ENCODE measurements at places on chromosomes 3 and 15.

GRCh38 chr15:86839502-86839901 is 759.8 kb downstream of the AGBL1 start:
- no peak for DNase-seq

DNA sequence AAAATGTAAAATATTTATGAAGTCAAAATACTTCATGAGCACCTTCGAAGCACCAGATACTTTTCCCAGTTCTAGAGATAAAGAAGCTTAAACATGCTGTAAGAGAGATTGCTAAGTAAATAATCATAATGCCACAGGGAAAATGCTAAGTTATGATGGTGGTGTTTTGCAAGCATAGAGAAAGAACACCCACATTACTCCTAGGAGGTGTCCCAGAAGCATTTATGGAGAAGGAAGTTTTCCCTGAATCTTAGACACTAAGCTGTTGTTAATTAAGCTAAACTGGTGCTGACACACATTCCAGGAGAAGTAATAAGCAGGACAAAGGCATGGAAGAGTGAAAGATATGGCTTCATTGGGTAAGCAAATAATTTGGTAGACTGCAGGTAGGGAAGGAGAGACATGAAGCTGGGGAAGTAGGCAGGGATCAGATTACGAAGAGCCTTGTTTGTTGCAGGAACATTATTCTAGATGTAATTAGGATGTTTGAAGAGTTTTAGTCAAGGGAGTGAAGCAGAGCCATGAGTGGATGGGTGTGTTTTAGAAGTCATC is 40.4 kb upstream of the CHMP2B start:
- no peak for DNase-seq

DNA sequence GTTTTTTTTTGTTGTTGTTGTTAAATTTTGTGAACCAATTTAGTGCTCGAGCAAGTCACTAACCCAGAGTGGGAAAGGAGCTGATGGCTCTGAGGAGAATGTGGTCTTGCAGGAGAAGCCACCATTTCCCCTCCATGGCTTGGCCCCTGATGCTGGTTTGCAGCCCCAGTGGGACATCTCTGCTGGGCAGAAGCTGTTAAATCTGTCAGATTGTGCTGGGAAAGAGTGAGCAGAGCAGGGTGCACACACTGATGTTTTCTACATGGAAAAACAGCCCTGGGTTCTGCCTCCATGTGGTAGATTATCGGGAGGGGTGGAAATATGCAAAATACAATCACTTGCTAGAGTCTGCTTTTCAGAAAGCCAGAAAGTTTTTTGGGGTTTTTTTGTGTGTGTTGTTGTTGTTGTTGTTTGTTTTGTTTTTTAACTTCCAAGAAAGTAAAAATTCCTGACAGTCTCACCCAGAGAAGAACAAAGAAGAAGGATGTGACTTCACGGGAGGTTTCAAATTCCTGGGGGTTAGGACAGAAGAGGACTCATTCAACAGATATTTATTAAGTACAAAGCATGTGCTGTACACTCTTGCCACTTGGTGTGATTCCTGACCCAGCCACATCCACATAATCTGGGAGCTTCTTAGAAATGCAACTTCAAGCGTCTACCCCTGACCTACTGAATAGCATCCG is 133.7 kb downstream of the FOXB1 start:
- DNase-seq: no peak

- no peak for DNase-seq
Observed at GRCh38 chr3:35537265-35537664, 102.1 kb upstream of the ARPP21 start.

DNA sequence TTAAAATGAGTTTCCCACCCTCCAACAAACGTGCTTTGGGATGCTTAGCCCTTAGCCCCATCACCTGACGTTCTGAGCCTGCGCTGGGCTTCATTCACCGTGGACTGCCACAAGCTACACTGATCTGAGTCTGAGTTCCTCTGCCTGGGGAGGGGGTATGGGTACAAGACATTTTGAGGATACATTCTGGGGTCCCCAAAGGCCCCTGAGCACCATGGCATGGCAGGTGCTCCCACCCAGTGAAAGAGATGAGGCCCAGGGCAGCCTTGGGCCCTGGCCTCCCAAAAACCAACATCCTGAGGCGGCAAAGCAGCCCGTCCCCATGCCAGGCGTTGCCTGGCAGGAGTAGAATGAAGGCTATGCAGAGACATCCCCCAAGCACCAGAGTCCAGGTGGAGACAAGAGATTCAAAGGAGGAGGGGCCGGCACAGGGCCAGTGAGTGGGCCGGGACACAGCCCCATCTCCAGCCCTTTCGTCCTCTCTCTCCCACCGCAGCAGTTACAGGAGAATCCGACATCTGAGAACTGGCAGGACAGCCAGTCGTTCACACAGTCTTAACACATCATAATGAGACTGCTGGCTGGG is 74.5 kb downstream of the VGLL4 start:
- DNase-seq: no peak

DNA sequence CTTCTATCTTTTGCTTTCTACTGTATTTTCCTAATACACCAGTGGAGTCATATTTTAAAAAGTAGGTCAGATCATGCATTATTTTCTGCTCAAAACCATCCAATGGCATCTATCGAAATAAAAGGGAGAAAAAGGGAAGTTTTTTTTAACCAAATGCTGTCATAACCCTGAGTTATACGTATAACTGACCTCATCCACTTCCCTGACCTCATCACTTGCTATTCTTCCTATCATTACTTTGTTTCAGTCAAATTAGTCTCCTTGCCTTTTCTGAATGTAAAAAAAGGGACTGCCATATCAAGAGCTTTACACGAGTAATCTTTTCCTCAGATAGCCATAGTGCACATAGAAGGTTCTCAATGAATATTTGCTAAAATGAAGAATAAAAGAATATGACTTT is 1383.6 kb downstream of the ZPLD1 start:
- DNase-seq: no peak

DNA sequence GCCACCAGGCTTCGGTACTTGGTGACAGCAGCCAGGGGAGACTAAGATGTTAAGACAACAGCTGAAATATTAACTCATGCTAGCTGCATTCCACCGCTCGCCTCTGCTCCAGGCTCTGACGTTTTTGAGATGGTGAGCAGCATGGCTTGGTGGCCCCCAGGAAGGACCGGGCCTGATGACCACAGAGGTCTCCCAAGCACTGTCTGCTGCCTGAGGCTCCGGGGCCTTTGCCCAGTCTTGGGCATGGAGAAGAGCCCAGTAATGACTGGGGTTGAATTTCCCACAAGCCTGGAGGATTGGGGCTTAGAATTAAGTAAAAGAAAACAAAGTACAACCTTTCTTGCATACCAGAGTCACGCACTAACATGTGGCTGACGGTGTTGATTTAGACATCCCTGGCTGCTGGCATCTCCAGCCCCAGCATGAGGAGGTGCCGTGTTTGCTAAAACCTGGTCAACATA is 243.6 kb upstream of the LYSMD4 start:
- no peak for DNase-seq

- DNase-seq: no peak
Observed at GRCh38 chr15:59473226-59473625, 35.2 kb downstream of the FAM81A start.

DNA sequence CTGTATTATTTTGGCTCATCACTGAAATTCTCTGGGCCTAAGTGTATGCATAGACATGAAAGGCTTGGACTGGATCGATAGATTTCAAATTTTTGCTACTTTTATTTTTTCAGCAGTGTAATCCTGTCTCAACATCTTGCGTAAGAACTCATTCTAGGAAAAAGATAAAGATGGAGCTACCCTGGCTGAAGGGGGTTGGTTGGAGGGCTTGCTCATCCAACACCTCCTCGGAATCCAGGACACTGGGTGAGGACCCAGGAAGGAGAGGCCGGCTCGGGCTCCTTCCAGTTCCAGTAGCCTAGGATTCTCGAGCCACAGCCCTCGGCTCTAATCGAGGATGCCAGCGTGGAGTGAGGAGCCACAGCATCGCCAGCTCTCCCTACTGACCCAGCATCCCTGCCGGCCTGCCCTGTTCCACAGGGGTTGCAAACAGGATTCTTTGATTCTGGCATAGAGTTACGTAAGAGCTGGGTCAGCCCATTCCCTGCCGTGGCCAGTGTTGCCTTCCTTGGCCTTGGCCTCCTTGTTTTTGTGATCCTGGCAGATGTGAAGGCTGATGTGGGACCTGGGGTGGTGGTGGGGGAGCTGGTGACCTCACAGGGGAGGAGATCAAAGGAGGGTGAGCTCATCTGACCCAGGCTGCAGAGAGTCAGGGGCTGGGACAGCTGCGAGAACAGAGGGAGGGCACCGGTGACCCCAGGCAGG is 149.5 kb downstream of the ALDH1A2 start:
- no peak for DNase-seq

DNA sequence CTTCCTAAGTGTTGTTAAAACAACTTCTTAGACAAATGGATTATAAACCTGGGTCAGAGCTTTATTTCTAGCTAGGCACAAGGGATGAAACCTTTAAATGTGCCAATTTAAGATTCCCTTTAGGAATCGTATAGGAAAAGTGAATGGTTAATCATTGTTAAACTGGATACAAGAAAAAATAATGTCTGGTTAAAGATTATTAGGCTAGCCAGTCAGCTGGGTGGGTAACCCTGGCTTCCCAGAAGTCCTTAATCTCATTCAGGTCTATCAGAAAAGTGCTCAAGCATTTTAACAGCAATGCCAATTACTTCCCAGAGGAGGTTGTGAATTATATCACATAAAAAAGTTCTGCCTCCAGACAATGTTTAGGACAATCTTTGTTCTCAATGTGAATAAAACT is 37.6 kb downstream of the NANOGP8 start:
- DNase-seq: no peak

DNA sequence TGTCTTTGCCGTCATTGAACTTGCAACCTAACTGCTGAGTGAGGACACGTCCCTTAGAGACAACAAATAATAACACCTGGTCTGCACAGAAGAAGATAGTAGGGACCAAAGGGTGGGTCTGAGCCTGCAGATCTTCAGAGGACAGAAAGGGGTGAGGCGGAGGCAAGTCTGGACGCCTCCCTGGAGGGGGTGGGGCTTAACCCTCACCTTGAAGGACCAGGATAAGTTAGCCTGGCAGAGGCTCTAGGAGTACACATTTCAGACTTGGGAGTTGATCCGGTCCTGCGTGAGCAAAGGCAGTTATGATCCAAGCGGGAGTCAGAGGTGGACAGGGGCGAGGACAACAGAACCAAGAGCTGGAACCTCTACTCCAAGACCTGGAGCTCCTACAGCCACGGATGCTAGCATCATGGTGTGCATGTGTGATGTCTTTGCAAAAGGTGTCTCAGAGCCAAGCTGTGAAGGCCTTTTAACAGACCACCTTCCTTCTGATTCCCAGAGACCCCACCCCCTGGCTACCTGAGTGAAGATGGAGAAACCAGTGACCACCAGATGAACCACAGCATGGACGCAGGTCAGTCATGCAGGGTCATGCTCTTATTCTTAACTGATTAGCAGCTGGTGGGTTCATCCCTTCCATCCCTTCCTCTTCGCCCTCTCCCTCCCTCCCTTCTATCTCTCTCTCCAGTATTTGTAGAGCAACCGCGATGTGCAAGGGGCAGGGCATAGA is 88.0 kb downstream of the AAGAB start:
- DNase-seq: no peak

DNA sequence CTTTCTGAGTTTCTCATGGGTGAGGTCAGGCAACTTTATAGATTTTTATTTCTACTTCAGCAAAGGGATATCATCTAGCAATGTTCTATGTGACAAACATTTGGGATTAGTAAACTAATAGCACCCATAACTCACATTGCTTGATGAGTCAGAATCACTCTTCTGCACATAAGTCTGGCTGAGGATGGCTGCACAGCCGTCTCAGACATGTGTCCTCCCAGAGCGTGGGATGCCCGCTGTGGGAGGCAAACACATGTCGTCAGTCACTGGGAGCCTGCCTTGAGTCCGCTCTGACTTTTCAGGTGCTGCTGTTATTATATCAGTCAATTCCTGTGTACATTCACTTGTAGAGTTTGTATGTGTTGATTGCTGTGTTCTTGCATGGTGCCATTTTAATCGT is 230.7 kb upstream of the TRIM42 start:
- DNase-seq: no peak

DNA sequence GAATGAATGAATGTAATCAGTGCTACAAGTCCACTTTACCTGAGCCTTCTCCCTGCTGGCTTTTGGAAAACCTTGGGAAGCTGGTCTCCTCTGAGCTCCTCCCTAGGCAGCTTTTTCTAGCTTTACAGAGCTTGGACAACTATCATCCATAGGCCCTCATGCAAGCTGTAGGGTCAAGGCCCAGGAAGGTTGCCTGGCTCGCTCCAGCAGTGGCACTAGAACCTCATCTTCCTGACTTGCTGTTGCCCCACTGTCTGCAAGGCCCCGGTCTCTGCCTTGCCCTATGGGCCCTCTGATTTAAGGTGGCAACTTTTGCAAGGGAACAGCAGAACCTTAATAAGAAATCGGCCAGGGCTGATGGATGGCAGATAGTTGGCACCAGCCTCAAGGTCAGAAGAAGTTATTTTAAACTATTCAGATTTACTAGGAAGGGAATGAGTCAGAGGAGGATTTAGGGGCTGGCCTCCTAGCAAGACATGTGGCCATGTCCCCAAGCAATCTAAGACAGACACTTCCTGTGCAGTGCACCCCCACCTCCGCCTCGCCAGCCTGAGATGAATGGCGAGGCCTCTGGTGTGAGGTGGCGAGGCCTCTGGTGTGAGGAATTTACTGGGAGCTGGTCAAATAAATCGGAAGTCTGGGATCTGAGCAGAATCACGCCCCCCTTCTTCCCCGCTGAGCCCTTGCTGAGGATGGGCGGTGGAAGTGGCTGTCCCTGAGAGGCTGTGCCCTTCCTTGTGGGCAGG is 180.8 kb downstream of the MEGF11 start:
- no peak for DNase-seq

- no peak for DNase-seq
Observed at GRCh38 chr3:135966271-135966961, 888 bp downstream of the PPP2R3A start.

GRCh38 chr3:28328188-28329151 is 20.1 kb upstream of the ZCWPW2 start:
- no peak for DNase-seq

GRCh38 chr3:170228093-170228766 is 6.0 kb downstream of the PRKCI start:
- DNase-seq: no peak

GRCh38 chr3:58032186-58032585 is 24.0 kb downstream of the FLNB start:
- DNase-seq: no peak

DNA sequence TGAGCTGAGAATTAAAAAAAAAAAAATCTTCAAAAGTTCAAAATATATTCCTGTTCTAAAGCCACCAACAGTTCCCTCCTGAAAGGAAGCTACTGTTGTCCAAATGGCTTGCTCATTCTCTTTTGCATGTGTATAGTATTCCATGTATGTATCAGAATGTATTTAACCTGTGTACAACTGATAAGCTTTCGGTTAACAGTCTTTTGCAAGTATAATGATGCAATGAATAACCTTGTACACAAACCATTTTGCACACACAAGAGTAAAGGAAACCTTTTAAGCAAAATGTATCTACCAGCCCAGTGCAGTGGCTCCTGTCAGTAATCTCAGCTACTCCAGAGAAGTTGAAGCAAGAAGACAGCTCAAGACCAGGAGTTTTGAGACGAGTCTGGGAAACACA is 32.6 kb downstream of the TOPBP1 start:
- no peak for DNase-seq

- no peak for DNase-seq
Observed at GRCh38 chr15:42419369-42419768, 60.1 kb downstream of the CAPN3 start.
